Posterior vena cava (tissue), 2 donors: ENCODE measurements at places on chromosomes 5 and 9. TPM values are rescaled to one million over a fixed set of nuclear protein-coding genes. Genes with fewer than 3 reads are reported as not detected.

GRCh38 chr5:176996780-176997179 is 9.8 kb downstream of the UIMC1 start:
- DNase-seq, result no peak

DNA sequence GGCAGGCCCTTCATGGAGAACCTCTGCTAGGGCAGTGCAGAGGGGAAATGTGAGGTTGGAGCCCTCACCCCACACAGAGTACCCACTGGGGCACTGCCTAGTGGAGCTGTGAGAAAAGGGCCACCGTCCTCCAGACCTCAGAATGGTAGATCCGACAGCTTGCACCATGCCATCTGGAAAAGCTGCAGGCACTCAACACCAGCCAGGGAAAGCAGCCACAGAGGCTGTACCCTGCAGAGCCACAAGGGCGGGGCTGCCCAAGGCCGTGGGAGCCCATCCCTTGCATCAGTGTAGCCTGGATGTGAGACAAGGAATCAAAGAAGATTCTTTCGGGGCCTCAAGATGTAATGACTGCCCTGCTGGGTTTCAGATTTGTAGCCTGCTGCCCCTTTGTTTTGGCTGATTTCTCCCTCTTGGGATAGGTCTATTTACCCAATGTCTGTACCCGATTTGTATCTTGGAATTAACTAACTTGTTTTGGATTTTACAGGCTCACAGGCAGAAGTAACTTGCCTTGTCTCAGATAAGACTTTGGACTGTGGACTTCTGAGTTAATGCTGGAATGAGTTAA is 16.6 kb upstream of the ZDHHC11 start:
- DNase-seq, result no peak

The PCDHGA10 gene
- total RNA-seq, result 6.6 TPM

The PCSK1 gene
- 18.5 TPM for total RNA-seq

The PRR16 gene
- total RNA-seq, result 6.0 TPM
